ENCODE measurements at places on chromosomes 7 and 10.

DNA sequence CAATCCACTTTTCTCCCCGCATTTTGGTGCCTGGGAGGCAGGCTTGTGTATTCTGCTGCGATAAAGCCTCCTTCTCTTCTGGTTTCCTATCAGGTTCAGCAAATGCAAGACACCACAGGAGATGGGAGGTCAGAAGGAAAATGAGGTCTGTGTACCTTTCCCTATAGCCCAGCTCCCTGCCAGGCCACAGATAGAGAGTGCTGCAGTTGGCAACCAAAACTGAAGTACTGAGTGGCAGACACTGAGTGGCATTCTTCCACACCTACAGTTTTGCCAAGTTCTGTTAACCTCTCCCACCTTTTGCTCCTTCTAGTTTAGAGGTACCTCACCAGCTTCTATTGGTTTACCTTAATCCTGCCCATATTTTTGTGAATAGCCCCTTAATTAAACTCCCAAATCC is 948.4 kb downstream of the SORCS1 start:
- DNase-seq = no peak

- DNase-seq = no peak
Observed at GRCh38 chr10:1009071-1009494, 16.6 kb downstream of the IDI2 start.

DNA sequence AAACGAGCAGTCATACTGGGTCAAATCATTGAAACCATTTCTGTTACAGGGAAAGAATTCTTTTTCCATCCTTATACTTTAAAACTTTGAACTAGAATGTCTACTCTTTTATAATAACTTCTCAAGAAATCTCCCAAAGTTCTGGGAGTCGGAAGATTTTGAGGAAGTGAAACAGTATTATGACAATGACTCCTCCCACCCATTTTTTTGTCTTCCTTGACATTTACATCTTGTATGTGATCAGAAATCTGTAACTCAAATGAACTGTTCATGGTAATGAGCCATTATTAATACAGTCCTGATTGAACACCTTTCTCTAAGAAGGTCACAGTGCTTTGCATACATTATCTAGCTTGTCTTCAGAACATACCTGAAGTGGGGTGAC is 227.4 kb downstream of the CELF2 start:
- DNase-seq = no peak

- no peak for DNase-seq
Observed at GRCh38 chr7:134795231-134795630, 15.8 kb downstream of the CALD1 start.

DNA sequence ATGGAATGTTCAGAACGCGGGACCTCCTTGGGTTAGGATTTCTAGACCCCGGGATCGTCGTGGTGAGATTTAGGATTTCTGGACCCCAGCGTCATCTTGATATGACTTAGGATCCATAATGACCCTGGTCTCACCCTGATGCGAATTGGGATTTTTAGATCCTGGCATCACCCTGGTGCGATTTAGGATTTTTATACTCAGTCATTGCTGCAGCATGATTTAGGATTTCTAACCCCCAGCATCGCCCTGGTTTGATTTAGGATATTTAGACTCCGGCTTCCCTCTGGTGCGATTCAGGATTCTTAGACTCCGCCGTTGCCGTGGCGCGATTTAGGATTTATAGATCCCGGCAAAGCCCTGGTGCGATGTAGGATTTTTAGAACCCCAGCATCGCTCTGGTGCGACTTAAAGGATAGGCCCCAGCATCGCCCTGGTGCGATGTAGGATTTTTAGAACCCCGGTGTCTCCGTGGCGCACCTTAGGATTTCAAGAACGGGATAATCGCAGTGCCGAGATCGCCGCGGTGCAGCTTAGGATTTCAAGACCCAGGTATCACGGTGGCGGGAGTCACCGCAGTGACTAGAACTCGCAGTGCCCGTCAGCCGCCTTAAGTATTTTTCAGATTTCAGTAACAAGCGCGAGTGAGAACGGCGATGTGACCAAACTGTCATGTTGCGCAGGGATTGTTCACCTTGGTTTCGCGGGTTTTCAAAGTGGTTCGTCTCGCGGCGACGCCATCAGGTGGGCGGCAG is 814 bp downstream of the MEST start:
- no peak for DNase-seq

GRCh38 chr10:110265573-110266193 is 39.0 kb downstream of the SMNDC1 start:
- DNase-seq = no peak

DNA sequence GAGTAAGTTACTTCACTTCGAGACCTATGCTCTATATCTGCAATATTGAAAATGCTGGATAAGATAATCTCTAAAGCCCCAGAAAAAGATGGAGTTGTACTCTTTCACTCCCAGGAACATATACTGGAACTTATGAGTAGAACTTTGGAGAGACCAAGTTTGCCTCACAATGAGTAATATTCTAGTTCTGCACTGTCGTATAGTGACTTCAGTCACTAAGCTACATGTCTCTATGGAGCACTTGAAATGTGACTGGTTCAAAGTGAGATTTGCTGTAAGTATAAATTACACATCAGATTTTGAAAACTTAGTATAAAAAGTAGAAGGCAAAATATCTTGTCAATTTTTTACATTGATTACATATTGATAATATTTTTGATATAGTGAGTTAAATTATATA is 116.4 kb downstream of the PTEN start:
- no peak for DNase-seq

GRCh38 chr7:68684246-68684839 is 913.9 kb upstream of the AUTS2 start:
- no peak for DNase-seq

DNA sequence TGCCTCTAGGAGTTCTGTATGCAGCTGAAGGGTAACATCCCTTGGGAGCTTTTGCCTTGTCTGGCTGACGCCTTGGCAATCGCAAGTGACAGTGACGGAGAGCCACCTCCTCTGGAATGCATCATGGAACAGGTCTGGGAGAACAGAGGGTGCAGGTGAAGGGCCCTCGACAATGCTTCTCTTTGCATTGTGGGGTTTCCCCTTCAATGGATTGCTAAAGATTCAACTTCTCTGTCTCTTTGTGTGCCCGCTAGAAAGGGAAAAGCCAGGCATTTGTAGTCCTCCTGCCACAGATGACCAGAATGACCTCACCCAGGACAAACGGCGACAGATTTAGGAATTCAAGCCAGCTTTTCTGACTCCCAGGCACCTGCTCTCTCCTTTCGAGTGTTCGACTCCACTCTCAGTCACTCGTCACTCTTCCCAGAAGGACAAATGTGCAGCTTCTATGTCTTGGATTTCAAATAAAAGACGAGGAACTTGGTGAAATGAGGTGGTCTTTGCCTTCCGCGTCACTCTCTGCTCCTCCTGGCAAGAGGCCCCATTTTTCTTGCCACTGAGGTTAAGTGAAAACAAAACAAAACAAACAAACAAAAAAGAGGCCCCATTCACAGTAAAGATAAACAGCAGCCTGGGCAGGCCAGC is 26.1 kb downstream of the IL2RA start:
- no peak for DNase-seq

DNA sequence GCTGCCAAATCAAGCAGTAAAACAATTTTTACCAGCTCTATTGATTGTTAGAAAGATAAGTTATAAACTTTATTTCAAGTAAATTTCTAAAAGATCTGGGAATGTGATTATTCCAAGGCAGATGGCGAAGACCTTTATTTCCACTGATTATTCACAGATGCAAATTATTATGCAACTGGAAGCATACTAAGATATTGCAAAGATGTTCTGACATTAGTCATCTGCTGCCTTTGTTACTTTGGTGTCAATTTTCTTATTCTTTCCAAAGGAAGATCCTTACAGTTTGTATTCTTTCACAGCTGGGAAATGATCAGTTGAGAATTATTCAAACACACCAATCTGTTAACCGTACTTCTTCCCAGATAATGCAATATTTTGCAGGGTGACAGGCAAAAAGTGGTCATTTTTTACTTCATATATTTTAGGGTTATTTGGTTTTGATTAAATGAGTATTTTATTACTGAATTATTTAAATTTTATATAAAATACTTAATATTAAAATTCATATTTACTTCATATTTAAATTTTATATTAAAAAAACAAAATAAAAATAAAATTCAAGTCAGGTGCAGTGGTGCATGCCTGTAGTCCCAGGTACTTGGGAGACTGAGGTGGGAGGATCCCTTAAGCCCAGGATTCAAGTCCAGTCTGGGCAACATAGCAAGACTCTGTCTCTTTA is 171.3 kb downstream of the FZD1 start:
- DNase-seq = no peak

- DNase-seq = no peak
Observed at GRCh38 chr7:112042631-112043030, 163.6 kb downstream of the DOCK4 start.

DNA sequence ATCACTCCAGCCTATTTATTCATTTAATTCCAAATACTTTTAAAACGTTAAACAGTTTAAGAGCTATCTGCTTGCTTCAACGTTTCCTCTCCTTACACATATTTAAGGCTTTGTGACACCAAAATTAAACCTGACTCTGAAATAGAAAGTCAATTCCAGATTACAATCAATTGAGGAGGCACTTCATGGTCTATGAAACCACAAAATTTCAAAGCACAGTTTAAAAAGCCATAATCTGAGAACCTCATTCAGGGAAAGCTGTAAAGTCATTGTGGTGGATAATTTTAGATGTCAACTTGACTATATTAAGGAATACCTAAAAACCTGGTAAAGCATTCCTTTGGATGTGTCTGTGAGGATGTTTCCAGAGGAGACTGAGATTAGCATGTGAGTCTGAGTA is 6.2 kb downstream of the SNX13 start:
- DNase-seq = no peak

All from activated naive CD4-positive, alpha-beta T cell (primary cell).